ENCODE measurements at places on chromosomes 1 and 21.

- H3K27ac ChIP-seq, result no peak overlapping the region
- H3K36me3 ChIP-seq, result no peaks in the 10 kb centered on the region
- no peaks in the 10 kb centered on the region for H3K4me1 ChIP-seq
- H3K27me3 ChIP-seq, result no peaks in the 10 kb centered on the region
- H3K4me3 ChIP-seq, result no peak overlapping the region
Observed at GRCh38 chr21:32322103-32322502, 23.4 kb downstream of the MRAP start.

DNA sequence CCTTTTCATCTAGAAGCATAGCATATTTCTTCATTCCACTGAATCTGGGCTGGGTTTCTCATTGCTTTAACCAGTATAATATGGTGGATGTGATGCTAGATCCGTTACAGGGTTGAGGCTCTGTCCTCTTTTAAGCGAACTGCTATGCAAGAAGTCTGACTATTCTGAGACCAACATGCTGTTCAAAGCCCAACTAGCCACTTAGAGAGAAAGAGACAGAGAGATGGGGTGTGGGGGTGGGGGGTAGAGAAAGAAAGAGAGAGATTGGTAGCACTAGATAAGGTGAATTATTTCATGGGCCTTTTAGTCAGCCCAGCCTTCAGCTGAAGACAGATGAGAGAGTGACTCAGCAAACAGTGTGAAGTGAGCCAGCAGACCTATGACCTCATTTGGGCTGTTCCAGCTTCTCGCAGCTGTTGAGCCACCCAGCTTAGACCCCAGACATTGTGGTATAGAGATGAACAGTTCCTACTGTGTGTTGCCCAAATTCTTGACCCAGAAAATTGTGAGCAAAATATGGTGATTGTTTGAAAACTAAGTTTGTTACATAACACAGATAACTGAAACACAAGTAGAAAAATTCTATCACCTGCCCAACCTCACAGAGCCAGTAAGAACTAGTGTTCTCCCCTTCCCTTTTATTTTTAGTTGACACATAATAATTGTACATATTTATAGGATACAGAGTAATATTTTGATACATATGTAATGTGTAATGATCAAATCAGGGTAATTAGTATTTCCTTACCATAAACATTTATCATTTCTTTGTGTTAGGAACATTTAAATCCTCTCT lies 40.7 kb upstream of the PRKACB start:
- H3K36me3 ChIP-seq, result no peaks in the 10 kb centered on the region
- no peaks in the 10 kb centered on the region for H3K4me1 ChIP-seq
- H3K4me3 ChIP-seq, result no peak overlapping the region
- H3K27ac ChIP-seq, result no peak overlapping the region
- no peaks in the 10 kb centered on the region for H3K27me3 ChIP-seq
- DNase-seq, result peak; percentile 23

GRCh38 chr1:27726173-27727044 lies 648 bp downstream of the FAM76A start:
- no peaks in the 10 kb centered on the region for H3K36me3 ChIP-seq
- peaks cover 17% of the 10 kb centered on the region for H3K4me1 ChIP-seq
- H3K27ac ChIP-seq, result peak overlapping the region; percentile 88
- H3K27me3 ChIP-seq, result no peaks in the 10 kb centered on the region
- H3K4me3 ChIP-seq, result peak overlapping the region; percentile 88

GRCh38 chr1:75087278-75087677 lies 46.9 kb upstream of the LHX8 start:
- DNase-seq, result no peak
- H3K27ac ChIP-seq, result no peak overlapping the region
- no peaks in the 10 kb centered on the region for H3K4me1 ChIP-seq
- H3K36me3 ChIP-seq, result no peaks in the 10 kb centered on the region

DNA sequence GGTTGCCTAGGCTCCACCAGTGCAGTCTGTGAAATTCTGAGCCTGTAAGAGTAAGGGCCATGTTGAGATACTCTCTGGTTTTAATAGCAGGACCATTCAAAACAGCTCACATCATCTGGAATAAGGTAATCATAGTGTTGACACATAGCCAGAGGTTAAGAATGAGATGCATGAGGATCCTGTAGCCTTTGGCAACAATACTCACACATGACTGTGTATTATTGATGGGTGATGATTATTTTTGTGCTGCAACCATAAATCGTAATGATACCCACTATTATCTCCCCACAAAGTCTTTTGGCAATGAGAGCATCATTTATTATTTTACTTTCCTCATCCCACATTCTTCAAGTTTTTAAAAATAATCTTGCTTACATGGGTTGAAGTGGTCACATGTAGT lies 35.5 kb downstream of the KCNK2 start:
- no peaks in the 10 kb centered on the region for H3K27me3 ChIP-seq
- no peak for DNase-seq

- DNase-seq, result no peak
- no peaks in the 10 kb centered on the region for H3K36me3 ChIP-seq
- peaks cover 45% of the 10 kb centered on the region for H3K4me1 ChIP-seq
Observed at GRCh38 chr1:181086926-181087325, 1.6 kb upstream of the IER5 start.

GRCh38 chr1:151476083-151476482 lies 16.8 kb upstream of the POGZ start:
- DNase-seq, result no peak
- H3K4me3 ChIP-seq, result no peak overlapping the region
- no peaks in the 10 kb centered on the region for H3K4me1 ChIP-seq
- no peak overlapping the region for H3K27ac ChIP-seq
- no peaks in the 10 kb centered on the region for H3K36me3 ChIP-seq

DNA sequence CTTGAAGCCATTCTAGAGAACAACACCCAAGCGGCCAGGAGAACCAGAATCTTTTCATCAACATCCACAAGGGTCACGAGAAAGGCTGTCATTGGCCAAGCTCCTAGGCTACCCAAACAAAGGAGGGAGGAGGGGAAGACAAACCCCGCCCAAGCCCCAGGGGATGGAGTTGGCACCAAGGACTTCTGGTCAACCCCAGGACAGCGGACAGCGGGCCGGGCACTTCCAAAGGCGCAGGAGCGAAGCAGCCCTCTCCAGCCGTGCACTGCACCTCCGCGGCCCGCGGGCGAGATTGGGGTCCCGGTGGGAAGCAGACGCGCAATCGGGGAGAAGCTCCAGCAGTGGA lies at the start of gene CLIC6:
TSS of gene CLIC6 (plus strand) at position 192 of the 346 bp plus-strand sequence. CDS start 395 bp downstream, outside the sequence.
- H3K4me1 ChIP-seq, result peaks cover 6% of the 10 kb centered on the region
- H3K27me3 ChIP-seq, result peaks cover 28% of the 10 kb centered on the region
- H3K36me3 ChIP-seq, result no peaks in the 10 kb centered on the region
- peak; percentile 69 for DNase-seq
- H3K27ac ChIP-seq, result peak within 1 kb of the TSS; percentile 62
- peak within 1 kb of the TSS; percentile 57 for H3K4me3 ChIP-seq

DNA sequence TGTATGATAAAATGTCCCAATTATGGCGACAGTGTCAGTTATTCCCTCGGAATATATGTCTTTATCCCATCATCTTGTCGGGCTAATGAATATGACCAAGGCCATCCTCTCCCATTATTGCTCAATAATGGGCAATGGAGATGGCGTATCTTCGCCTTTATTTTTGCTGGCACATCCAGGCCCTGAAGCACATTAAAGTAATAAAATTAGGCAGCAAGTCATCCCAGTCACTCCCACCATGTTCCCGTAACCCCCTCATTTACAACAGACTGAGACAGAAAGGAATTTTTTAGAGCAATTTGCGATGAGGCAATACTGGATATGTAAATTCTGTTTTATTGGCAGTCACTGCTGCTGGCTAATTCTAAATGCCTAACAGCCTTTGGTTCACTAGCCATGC lies 35.3 kb downstream of the CLIC6 start:
- peak overlapping the region; percentile 33 for H3K27ac ChIP-seq
- no peaks in the 10 kb centered on the region for H3K36me3 ChIP-seq
- H3K4me1 ChIP-seq, result no peaks in the 10 kb centered on the region
- H3K4me3 ChIP-seq, result no peak overlapping the region
- no peak for DNase-seq

DNA sequence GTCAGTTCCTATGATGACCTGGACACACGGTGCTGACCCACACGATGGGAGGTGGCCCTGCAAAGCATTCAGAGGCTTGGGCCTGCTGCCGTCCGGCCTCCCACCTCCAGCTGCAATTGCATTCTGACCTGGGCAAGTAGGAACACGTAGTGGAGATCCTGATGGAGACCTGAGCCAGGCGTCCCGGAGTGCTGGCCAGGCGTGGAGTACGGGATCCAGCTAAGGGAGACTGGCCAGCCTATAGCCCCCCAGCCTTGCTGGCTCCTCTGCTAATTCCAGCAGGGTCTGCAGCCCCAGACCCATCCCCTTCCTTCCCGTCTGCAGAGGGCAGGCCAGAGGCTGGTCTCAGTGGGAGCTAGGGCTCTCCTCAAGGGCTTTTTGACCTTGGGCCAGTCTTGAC lies 11.2 kb downstream of the CD46 start:
- peak; percentile 50 for DNase-seq
- no peak overlapping the region for H3K4me3 ChIP-seq
- H3K27me3 ChIP-seq, result no peaks in the 10 kb centered on the region
- no peak overlapping the region for H3K27ac ChIP-seq
- no peaks in the 10 kb centered on the region for H3K4me1 ChIP-seq
- peaks cover 4% of the 10 kb centered on the region for H3K36me3 ChIP-seq

DNA sequence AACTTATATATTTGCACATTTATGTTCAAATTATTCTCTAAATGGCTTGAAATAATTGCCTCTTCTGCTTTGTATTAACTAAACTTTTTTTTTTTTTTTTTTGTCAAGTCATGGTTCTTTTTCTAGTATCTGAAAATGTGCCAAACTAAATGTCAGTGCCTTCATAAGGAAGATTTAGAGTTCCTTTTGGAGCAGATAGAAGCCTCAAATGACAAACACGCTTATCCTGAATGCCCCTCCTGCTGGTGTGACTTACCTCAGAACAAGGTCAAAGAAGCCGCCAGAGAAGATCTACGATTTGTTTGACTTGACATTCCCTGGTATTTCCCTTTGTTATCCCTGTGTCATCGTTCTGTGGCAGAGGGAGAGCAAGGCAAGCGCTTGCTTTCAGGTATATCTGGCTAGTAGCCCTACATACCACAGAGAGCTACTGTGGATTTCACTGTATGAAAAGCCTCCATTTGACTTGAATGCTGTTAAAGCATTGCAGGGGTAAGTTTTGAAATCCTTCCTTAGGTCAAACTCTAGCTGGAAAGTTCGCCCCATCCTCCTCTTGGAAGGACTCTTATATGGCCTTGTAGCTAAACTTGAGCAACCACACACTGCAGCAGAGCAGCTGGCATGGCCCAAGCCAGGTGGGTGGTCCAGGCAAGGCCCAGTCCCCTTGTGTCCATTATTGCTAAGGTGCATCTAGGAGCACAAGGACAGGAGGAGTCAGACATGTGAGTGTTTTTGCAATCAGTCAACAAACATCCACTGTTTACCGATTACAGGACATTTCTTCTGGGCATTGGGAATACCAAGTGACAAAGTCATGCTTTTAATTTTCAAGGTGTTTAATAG lies 285.4 kb upstream of the USP25 start:
- no peaks in the 10 kb centered on the region for H3K4me1 ChIP-seq
- no peaks in the 10 kb centered on the region for H3K27me3 ChIP-seq
- no peaks in the 10 kb centered on the region for H3K36me3 ChIP-seq

DNA sequence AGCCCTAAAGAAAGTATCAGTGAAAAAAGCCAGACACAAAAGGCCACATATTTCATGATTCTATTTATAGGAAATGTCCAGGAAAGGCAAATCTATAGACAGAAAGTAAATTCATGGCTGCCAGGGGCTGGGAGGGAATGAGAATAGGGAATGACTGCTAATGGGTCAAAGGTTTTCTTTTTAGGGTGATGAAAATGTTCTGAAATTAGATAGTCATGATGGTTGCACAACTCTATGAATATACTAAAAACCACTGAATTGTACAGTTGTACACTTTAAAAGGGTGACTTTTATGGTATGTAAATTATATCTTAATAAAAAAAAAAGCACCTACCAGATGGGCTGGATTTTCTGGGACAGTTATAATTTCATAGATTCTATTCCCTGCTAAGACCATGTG lies 114.8 kb downstream of the CNIH3 start:
- no peak overlapping the region for H3K27ac ChIP-seq
- peaks cover 8% of the 10 kb centered on the region for H3K4me1 ChIP-seq
- no peaks in the 10 kb centered on the region for H3K27me3 ChIP-seq
- no peak overlapping the region for H3K4me3 ChIP-seq

- H3K27me3 ChIP-seq, result no peaks in the 10 kb centered on the region
- no peaks in the 10 kb centered on the region for H3K4me1 ChIP-seq
- no peak for DNase-seq
- peaks cover 72% of the 10 kb centered on the region for H3K36me3 ChIP-seq
- no peak overlapping the region for H3K4me3 ChIP-seq
Observed at GRCh38 chr1:6222636-6223035, 13.1 kb downstream of the ICMT start.

- DNase-seq, result no peak
- no peaks in the 10 kb centered on the region for H3K36me3 ChIP-seq
- no peak overlapping the region for H3K4me3 ChIP-seq
- no peaks in the 10 kb centered on the region for H3K4me1 ChIP-seq
Observed at GRCh38 chr1:91537281-91537986, 36.8 kb downstream of the CDC7 start.

GRCh38 chr1:16114527-16115467 lies 41.1 kb downstream of the EPHA2 start:
- no peaks in the 10 kb centered on the region for H3K27me3 ChIP-seq
- DNase-seq, result no peak
- no peaks in the 10 kb centered on the region for H3K36me3 ChIP-seq
- no peak overlapping the region for H3K27ac ChIP-seq
- no peak overlapping the region for H3K4me3 ChIP-seq

DNA sequence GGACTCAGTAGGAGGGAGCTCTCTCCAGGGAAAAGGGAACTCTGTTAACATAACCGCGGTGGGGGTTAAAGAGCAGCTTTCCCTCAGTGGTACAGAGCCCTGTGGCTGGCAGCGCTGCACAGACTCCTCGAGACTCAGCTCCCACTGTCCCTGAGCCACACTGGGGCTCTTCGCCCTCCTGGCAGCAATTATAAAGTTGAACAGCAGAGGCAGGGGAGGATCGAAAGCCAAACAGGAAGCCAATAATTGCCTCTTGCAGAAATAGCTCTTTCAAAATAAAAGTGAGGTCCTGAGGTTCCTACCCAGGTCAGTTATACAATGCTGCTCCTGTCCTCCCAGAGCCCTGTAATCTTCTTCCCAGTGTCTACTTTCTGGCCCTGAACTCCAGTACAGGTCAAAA lies 77.0 kb downstream of the FAM78B start:
- no peaks in the 10 kb centered on the region for H3K4me1 ChIP-seq
- H3K27me3 ChIP-seq, result no peaks in the 10 kb centered on the region
- H3K27ac ChIP-seq, result no peak overlapping the region
- no peaks in the 10 kb centered on the region for H3K36me3 ChIP-seq

GRCh38 chr1:12594966-12595756 lies 22.8 kb downstream of the DHRS3 start:
- peak overlapping the region; percentile 22 for H3K4me3 ChIP-seq
- peaks cover 28% of the 10 kb centered on the region for H3K4me1 ChIP-seq
- H3K27ac ChIP-seq, result peak overlapping the region; percentile 86
- no peaks in the 10 kb centered on the region for H3K27me3 ChIP-seq

GRCh38 chr1:201772178-201772577 lies 56.8 kb upstream of the IPO9 start:
- no peak overlapping the region for H3K27ac ChIP-seq
- no peaks in the 10 kb centered on the region for H3K4me1 ChIP-seq
- no peaks in the 10 kb centered on the region for H3K36me3 ChIP-seq
- no peak overlapping the region for H3K4me3 ChIP-seq
- H3K27me3 ChIP-seq, result no peaks in the 10 kb centered on the region
